ENCODE measurements at places on chromosomes 1 and 21.
A peak's percentile ranks its signal among the peaks of the same experiment; 100 is the strongest.

GRCh38 chr1:37477198-37477931, 3.0 kb downstream of the ZC3H12A start:
- DNase-seq: no peak

GRCh38 chr1:5430136-5430535, 562.1 kb downstream of the NPHP4 start:
- DNase-seq: no peak

DNA sequence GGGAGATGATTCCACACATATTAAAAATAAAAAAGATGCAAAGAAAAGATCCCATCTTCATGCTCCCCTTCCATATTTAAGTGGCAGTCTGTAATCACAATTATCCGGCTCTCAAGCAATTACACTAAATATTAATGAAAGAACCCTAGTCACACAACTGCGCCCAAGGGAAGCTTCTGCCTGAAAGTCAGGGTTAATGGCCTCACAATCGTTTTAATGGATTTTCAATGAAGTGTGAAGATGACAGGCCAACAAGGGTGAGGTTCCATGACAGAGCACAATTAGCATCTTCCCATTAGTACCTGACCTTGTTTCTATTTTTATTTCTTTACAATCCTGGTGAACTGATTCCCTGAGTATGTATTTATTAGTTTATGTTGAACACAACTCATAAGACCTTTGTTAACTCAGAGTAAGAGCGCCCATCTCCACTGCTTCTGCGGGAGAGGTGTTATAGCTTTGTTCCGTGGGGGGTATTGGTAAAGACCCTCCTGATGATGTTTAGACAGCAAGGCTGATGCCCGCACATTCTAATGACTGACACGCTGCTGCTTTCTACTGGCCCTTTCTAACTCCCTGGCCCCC, 80.9 kb downstream of the IER5 start:
- no peak for DNase-seq

DNA sequence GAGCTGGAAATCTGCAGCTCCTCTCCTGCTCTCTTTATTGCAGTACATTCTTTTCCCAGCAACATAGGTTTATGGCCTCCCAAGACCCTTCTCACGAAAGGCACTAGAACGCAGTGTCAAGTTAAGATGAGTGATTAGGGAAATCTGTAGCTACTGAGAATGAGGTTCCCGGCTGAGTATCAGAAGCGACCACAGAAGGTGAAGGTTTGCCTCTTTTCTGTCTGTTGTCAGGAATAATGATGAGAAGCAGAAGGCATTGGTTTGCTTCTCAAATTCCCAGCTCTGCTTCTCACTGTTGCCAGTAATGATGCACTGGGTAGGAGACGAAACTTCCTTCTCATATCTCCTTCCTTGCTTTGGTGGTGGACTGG, 128.4 kb downstream of the NTMT2 start:
- no peak for DNase-seq

- no peak for DNase-seq
Measured at GRCh38 chr1:103569493-103569892, 1.9 kb upstream of the AMY2B start.

DNA sequence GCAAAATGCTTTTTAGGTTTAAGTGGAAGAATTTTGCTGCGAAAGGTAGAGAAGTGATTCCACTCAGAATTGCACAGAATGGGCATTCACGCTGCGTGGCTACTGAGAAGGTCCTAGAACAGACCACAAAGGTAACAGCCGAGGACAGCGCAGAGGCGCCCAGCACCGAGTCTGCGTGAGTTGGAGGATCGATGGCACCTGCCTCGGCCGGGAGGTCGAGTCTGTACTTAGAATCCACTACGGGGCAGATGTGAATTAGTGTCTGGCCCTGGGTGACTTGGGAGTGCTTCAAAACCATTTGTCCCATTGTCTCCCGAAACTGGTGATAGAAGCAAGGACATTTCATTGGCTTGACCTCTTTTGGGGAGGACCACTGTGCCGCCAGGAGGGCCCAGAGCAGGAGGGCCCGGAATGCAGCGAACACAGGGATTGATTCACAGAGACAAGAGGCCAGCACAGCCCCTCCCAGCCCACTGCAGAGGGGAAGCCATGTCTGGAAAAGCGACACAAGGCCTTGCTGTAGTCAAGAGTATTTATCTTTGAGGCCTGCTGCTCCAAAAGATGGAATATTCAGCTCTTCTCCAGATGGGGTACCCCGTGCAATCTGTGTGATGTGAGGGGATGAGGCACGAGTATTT, 35.0 kb upstream of the TTC34 start:
- DNase-seq: no peak

- no peak for DNase-seq
Measured at GRCh38 chr1:41392528-41392924, 31.3 kb downstream of the FOXO6 start.

DNA sequence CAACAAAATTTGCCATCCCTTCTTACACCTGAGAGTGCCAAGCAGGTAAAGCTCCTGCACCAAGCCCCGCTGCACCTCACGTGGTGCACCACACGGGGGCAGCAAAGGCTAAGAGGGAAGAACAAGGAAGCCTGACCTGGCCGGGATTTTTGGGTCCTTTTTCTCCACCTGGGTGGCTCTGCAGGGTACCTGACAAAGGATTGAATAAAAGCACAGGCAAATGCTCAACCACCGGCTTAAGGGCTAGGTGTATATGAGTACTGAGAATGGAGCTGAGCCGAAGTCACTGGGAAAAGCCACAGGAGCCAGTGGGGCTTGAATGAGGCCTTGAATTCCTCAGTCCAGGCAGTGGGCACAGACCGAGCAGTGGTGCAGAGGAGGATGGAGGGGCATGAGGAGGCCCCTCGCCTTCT, 36.4 kb downstream of the ZNF697 start:
- peak; percentile 64 for DNase-seq

- no peak for DNase-seq
Measured at GRCh38 chr1:94265906-94266305, 28.5 kb upstream of the ARHGAP29 start.

DNA sequence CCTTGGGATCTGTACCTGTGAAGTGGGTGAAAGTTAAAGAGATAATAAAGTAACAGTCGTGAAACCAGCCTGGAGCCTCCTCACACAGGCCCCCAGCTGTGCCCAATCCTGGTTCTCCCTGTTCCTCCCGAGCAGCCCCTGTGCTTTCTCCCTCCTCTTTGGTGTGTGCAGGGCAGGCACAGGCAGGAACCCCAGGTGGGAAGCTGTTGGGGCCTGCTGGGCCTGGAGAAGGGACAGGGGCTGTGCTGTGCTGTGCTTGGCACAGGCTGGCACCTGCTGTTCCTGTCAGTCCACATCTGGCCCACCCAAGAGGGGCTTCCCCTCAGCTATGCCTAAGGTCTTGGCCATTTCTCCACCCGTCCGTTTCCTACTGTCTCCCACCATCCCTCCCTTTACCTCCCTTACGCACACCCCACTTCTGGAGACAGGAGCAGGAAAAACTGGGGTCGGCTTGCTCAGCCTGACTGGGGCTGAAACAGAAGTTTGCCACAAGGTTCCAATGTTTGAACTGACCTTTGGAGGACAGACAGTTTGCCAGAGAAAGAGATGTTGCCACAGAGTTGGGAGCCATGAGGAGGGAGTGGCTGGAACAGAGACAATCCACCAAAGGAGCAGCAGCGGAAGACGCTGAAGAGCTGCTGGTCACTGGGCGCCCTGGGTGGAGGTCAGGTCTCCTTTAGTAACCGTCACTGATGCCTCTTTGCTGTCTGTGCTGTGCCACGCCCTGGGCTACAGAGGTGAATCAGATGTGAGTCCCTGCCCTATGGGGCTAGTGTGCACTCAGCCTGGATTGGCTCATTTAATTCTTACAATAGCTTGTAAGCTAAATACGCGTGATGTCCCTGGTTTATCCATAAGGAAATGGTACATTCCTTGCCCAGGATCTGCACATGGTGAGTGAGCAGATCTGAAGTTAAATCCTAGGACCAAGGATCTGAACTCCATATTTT, 18.8 kb upstream of the ARTN start:
- no peak for DNase-seq

GRCh38 chr1:5661196-5662085, 330.8 kb downstream of the NPHP4 start:
- no peak for DNase-seq

- no peak for DNase-seq
Measured at GRCh38 chr21:40255518-40256444, 388.5 kb downstream of the PCP4 start.

GRCh38 chr1:5343256-5344020, 648.8 kb downstream of the NPHP4 start:
- no peak for DNase-seq

DNA sequence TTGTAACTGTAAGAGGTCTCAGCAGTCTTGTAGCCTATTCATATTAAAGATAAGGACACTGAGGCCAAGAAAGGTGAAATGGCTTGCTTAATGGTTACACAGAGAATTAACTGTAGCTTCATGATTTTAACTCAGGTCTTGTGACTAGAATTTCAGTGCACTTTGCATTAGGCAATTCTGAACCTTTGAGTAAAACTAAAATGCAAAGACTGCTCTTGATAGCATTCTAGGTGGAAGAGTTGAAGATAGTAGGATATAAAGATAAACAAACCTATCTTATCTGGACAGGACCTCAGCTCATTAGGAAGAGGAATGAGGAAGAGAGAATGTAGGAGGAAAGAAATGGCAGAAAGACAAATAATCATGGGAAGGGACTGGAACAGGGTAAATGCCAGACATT, 68.6 kb upstream of the RGL1 start:
- no peak for DNase-seq

GRCh38 chr1:30405081-30405480, 318.3 kb downstream of the MATN1 start:
- DNase-seq: no peak

DNA sequence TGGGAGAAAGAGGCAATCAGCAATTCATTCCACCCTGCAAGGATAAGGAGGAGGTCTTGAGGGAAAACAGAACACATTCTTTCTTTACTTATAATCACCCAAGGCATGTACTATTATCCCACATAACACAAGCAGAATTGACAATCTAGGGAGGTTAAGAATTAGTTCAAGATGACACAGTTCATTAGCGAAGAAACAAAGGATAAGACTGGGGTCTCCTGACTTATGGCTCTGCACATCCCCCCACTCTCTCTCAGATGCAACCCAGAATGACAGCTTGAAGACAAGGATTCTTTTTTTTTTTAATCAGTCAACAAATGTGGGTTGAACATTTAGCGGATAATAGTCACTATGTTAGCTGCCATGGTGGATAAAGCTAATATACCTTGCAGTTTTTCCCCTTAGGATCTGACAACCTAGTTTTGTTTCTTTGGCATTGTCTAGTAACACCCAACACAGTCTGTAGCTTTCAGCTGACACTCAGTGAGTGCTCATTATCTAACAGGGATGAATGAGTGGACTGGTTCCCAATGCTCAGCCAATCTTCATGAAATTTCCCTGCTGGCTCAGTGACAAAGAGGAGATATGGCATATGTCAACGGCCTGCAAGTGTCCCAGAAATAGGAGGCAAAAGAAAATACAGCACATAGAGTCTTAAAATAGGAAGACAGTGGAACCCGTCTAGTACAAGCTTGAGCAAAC, 35.1 kb downstream of the RXRG start:
- no peak for DNase-seq

DNA sequence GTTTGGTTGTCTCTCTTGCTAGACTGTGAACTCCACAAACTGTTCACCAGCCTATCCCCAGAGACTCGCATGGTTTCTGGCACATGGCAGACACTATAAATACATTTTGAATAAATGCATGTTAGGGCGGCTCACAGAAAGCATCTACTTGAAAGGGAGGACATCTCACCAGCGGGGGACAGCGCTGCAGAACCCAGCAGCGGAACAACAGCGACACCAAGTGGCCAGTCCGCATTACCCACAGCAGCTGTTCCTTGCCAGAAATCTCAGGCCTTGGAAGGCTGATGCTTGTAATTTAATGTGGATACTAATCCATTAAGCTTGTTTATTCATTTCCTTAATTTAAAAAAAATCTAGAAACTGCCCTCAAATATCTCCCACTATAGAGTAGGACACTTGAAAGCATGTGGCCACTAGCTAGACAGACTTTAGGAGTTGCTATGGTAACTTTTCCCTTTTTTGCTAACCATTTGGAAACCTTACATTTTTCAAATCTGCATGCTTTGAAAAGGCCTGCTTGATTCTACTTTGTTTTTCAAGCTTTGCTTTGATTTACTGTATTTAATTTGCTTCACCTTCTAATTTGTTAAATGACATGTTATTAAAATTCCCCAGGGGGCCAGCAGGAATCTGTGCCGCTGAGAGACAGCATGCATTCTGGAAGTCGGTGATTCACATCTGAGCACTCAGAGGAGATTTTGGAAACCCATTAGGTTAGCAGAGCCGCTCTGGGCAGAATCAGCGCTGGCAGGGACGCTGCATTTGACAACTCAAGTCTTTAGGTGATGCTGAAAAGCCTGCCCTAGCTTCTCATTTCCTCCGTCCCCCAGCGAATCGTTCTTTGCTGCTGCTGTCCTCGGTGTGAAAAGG, 63.5 kb upstream of the SSX2IP start:
- DNase-seq: peak; percentile 27

- DNase-seq: no peak
Measured at GRCh38 chr1:75791022-75791421, 5.0 kb downstream of the RABGGTB start.

GRCh38 chr1:202320081-202320405, 21.7 kb downstream of the UBE2T start:
- DNase-seq: no peak

GRCh38 chr1:6408023-6408422, 11.7 kb downstream of the HES2 start:
- DNase-seq: no peak

DNA sequence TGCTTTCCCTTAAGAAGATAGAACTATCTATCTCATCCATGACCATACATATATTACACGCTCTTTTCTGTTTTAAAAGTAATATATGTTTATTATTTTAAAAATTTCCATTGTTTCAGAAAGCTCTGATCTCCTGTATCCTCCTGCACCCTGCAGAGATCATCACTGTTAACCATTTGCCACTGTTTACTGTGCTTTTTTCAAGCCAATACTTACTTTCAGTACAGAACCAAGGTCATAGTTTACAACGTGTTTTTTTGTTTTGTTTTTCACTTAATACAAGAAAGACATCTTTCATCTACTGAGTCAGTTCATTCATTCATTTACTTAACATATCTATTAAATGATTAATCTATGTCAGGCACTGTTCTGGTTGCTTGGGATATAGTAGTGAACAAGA, 10.2 kb downstream of the SESN2 start:
- no peak for DNase-seq

All from NCI-H1092 (cell line).